ENCODE measurements at places on chromosomes 16 and 17.

DNA sequence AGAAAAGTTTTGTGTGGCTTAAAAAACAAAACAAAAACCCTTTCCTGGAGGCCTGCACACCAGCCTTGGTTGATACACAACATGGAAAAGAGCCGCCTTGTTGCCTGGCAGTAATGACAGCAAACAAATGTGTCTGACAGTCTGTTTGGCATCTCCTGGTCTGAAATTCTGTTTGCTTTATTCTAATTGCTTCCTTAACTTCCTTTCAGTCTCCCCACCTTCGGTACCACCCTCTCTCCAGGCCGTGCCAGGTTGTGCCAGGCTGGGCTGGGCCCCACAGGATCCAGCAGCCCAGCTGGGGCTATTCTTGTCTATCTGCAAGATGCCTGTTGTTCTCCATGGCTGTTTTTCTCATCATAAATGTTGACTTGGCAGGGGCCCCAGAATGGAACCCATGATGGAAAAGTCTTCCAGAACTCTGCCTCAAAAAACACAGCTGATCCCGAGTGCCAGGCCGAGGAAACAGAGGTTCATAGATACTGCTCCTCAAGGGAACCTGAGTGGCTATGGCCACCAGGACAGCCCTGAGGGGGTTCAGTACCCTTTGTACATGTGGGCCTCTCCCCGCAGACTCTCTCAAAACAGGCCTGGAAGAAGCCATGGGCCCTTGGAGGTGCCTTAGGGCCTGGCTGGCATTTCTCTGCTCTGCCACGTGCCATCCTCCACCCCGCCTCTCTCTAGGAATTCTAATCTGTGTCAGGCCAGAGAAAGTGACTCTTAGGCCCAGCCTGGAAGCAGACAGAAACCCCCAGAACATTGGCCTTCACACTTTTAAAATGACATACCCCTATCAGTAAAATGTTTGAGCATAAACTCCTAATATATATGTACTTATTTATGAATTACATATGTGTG is 50.5 kb downstream of the YPEL2 start:
- no peak for DNase-seq

DNA sequence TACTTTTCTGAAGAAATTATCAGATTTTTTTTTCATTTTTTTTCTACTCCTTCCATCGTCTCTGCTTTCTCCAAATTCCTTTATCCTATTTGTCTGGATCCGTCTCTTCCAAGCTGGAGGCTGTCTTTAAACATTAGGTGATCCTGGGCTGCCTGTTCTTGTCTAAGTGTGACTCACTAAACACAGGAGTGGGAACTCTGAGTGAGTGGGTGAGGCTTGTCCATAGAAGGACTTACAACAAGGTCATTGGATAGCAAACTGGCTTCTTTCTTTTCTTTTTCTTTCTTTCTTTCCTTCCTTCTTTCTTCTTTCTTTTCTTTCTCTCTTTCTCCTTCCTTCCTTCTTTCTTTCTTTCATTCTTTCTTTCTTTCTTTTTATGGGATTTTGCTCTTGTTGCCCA is 18.2 kb downstream of the ALOX15 start:
- DNase-seq = no peak

- no peak for DNase-seq
Measured at GRCh38 chr17:9472541-9472940, 103.1 kb downstream of the STX8 start.

GRCh38 chr17:77906377-77906871 is 52.1 kb upstream of the TNRC6C start:
- no peak for DNase-seq

DNA sequence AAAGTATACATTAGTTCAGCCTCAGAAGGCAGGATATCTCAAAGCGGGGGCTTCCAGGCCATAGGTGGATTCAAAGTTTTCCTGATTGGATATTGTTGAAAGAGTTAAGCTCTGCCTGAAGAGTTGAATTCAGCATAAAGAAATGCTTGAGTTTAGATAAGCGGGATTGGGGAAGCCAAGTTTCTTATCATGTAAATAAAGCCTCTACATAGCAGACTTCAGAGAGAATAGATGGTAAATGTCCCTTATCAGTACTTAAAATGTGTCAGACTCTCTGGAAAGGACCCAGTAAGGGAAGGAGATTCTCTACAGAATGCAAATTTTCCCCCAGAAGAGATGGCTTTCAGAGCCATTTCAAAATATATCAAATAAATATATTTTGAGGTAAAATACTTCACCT is 423.5 kb downstream of the SHISA9 start:
- no peak for DNase-seq

DNA sequence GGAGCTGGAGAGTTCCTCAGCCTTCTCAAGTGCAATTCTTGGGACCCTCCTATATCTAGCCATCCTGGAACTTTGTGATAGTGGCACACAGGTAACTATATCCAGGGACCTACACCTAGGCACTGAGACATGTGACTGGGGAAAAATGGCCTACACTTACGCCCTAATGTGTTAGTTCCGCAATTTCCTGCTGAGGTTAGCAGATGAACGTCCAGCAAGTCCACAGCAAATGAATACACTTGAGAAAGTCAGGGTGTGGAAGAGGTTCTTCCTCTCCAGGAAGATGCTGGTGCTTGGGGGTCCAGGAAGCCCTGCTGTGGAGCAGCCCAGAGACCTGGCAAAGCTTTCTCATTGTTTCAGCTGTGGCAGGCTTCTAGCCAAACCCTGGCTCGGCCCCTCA is 20.8 kb downstream of the PIK3R5 start:
- no peak for DNase-seq

DNA sequence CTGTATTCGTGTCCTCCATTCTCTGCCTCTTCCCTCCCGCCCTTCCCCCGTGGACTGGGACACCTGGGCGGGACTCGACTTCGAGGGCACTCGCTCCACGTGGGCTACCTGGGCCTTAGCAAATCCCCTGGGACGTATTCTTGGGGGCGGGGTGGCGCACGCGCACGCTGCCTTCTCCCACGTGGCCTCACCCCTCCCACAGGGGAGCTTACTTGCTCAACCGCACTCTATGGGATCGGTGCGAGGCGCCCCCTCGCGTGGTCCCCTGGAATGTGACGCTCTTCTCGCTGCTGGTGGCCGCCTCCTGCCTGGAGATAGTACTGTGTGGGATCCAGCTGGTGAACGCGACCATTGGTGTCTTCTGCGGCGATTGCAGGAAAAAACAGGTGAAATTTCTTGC is 3.5 kb downstream of the VMO1 start:
- DNase-seq = no peak

DNA sequence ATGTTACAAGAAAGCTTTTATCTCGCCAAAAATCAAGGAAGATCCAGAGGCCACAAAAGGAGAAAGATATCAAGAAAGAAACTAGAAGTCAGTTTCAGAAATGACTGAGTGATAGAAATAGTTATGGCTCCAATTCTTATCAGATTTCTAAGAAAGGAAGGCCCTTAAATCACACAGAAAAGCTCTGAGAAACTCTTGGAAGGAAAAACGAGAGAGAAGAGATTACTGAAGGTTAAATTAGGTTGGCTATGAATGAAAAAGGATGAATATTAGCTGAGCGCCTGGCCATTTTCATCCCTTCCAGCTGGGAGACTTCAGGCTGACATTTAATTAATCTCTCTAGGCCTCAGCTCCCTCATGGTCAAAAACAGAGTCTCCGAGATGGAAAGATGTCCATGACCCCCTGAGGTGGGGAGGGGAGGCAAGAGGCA is 72.3 kb downstream of the CYTH1 start:
- DNase-seq = no peak

DNA sequence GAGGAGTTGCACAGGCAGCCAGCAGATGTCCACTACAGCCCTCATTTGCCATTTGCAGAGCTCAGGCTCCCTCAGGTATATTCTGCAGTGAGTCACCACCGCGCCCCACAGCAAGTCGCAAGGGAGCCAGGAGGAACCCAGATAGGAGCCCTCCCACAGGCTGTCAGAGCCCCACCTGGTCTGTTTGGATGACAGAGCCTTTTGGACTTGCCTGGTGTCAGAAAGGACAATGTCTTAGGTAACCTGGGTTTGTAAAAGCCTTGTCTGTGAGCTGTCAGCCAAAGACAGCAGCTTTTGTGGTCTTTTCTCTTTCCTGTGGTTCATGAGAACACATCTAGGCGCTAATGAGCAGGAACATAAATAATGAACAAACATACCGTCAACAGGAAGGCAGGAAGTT is 70.9 kb downstream of the GNAO1 start:
- DNase-seq = no peak

DNA sequence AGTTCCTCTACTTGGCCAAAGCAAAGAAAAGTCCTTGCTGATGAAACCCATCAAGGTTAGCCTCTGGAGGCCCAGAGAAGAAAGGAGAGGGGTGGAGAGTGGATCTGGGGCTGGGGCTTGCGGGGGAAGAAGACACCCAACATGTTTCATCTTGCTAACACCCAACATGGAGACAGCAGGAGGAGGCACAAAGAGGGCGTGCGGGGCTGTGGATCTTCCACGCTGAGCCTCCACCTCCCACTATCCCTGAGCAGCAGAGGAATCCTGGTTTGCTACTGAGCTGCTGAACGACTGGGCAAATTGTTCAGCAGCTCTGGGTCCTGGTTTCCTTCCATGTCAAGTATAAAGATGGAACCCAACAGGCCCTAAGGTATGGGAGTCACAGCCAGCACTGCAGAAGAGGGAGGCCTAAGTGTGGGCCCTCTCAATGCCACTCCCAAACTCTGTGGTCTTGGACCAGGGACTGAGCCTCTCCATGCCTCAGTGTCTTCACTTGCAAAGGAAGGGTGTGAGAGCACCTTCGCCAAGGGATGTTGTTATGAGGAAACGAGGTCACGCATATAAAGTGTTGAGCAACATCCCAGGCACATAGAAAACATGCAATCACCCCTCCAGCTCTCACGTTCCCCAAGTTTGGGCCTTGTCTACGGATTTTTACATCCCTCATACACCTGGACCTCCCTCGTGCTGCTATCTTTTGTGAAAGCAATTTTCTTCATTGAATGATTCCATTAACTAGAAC is 122.5 kb downstream of the XYLT1 start:
- no peak for DNase-seq

- peak; percentile 77 for DNase-seq
Measured at GRCh38 chr17:43760254-43760852, 1.8 kb upstream of the SOST start.

DNA sequence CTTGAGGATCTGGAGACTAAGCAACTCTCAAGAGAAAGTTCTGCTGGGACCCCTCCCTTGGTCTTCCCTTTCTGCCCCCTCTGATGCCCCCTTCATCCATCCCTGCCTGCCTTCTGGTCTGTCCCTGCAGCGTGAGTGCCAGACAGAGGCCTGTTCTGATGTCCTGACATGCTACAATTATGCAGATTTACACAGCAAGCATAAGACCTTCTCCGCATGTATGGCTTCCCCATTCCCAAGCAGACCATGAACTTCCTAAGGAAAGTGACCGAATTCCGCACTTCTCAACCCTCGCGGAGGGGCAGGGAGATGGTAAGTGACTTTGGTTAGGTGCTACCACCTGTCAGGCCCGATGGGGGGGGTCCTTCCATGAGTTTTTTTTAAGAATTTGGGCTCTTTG is 150.1 kb upstream of the SDK2 start:
- DNase-seq = no peak

DNA sequence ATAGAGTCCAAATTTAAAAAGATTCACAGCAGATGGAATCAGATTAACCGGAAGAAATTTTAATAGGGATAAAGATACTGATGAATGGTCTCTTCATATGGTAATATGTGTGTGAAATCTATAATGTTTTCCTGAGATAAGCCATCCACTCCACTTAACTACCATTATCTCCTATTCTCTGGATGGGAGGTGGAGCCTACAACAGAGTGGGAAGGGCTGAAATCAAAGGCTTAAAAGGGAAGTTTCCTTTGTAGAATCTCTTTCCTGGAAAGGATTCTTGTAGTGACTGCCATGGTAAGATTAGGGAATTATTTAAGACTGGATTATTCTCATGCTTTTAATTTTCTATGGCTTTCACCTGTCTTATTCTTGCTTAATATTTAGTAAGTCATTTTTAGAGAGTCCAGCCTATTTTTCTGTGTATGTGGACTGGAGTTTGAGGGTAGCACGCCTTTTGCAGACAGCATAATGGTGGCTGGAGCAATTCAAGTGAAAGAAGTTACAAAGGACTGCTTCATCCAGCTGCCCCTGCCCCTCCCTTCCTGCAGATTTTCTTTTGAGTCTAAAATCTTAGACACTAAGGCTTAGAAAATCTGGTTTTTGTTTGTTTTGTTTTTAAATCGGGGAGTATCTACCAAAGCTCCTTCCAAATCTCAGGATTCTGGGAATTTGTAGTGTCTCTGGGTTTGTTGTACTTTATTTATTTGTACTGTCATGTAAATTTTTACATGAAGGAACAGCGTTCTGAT is 26.5 kb downstream of the KAT7 start:
- DNase-seq = no peak

GRCh38 chr17:83154311-83155127 is 75.1 kb downstream of the METRNL start:
- no peak for DNase-seq

- no peak for DNase-seq
Measured at GRCh38 chr16:87017371-87018012, 299.7 kb downstream of the C16orf95 start.

- peak; percentile 8 for DNase-seq
Measured at GRCh38 chr17:60863892-60864707, 186.4 kb downstream of the BCAS3 start.

DNA sequence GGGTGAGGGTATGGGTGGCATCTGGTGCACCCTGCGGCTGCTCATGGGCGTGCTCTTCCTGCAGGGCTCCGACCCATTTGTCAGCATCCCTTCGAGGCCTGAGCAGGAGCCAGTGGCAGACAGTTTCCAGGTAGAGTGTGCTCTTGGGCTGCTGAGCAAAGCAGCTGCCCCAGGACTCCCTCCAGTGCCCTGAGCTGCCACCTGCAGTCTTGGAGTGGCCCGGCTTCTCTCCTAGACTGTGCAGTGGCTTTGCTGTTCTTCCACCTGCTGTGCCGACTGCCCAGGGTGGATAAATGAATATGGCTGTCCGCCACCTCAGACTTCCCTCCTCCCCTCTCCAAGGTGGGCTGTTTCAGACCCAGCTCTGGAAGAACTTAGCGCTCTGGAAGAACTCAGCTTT is 10.8 kb upstream of the JPT2 start:
- DNase-seq = no peak

GRCh38 chr17:63267846-63268245 is 178.3 kb downstream of the CYB561 start:
- DNase-seq = no peak

GRCh38 chr16:89922884-89923639 is at the start of gene TUBB3:
TUBB3 (plus strand) TSS chr16:89923342; CDS start chr16:89923402, 60 bp downstream.
- peak; percentile 44 for DNase-seq

GRCh38 chr16:84519855-84520254 is 15.4 kb upstream of the MEAK7 start:
- DNase-seq = no peak

- DNase-seq = no peak
Measured at GRCh38 chr17:1686086-1686485, 1.4 kb upstream of the PRPF8 start.

- DNase-seq = no peak
Measured at GRCh38 chr16:79651363-79651762, 50.8 kb upstream of the MAF start.

GRCh38 chr17:75411328-75412067 is 6.0 kb upstream of the GRB2 start:
- peak; percentile 88 for DNase-seq

- no peak for DNase-seq
Measured at GRCh38 chr17:34797720-34798119, 163.5 kb downstream of the CCT6B start.

GRCh38 chr16:14168146-14168545 is 97.0 kb downstream of the MRTFB start:
- DNase-seq = no peak

Measured in GDM1 (cell line).